Stimulated activated naive CD8-positive, alpha-beta T cell treated with anti-CD3 and anti-CD28 coated beads, Interleukin-15, Interleukin-2, amounts not matched to agents 100 U/mL and 50 U/mL, for 24 hours (primary cell): ENCODE measurements at places on chromosomes 12 and 14.

DNA sequence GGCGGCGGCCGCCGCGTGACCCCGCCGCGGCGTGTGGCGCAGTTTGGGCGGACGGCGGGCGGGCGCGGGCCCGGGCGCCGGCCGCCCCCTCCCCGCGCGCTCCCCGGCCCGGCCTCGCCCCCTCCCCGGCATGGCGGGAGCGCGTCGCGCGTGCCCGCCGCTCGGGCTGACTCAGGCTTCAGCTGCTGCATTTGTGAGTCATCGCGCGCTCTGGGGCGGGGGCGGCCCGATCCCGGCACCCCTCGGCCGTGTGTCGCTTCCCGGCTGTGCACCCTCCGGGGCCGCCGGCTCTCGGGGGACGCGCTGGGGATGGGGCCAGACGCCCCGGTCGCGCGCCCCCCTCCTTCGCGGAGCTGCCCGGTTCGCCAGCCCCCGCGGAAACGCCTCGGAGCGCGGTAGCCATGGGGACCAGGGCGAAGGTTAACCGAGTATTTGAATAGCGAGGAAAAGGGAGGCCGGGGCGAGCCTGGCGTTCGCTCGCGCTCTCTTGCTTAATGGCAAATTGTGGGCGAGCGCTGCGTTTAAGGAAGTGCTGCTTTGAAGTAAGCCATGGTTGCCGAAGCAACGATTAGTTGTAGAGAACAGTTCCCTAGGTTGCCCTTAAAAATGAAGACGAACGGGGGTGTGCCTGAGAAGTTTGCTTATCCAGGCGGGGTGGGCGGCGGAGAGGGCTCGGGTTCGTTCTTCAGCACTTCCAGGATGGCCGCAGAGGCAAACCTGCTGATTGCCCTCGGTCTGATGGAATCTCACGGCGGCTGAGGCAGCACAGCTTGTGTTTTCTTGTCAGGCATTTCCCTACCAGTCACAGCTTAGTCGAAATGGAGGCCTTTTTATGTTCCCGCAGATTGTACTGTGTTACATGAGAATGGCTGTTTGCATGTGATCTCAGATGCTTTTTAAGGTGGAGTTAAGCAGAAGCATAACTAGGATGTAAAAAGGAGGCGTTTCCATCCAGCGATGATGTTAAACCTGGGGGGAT lies 896 bp downstream of the EIF5 start:
- peak; percentile 86 for DNase-seq

- peak; percentile 73 for DNase-seq
These were observed 20.4 kb downstream of the CCDC88C start for GRCh38 chr14:91396959-91397815.

DNA sequence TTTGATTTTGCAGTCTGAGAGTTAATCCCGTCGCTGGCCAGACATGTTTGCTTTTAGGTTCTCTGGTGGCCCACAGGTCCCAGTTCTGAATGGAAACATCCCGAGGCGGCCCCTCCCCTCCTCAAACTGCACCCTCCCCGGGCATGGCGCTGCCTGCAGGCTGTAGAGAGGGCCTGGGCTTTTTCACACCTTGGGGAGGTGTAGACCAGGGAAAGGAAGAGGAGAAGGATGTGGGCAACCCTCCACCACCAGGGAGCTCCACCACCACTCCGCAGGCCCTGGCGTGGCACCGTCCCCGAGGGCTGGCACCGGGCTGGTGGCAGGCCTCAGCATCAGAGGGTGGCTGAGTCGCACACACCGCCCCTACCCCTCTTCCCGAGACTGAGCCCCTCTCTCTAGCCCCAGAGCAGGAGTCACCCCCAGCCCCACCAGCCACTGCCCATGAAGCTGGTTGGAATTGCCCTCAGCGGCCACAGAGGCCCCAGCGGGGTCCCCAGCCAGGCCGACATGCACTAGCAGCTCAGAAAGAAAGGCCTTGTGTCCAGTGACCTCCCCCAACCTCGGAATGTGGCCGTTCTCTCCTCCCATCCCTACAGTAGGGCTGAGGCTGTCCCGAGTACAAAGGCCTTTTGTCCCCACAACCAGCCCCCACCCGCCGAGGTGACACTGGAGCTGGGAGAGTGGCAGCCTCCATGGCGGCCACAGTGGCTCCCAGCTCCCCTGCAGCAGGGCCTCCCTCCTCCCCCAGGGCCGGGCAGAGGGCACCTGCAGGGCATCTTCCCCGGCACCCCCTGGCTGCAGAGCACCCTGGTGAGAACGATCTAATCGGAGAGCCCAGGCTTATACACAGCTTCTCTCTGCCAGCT lies 23.5 kb upstream of the INF2 start:
- peak; percentile 58 for DNase-seq

- no peak for DNase-seq
These were observed 7.4 kb downstream of the GLIPR1L1 start for GRCh38 chr12:75341873-75342272.

DNA sequence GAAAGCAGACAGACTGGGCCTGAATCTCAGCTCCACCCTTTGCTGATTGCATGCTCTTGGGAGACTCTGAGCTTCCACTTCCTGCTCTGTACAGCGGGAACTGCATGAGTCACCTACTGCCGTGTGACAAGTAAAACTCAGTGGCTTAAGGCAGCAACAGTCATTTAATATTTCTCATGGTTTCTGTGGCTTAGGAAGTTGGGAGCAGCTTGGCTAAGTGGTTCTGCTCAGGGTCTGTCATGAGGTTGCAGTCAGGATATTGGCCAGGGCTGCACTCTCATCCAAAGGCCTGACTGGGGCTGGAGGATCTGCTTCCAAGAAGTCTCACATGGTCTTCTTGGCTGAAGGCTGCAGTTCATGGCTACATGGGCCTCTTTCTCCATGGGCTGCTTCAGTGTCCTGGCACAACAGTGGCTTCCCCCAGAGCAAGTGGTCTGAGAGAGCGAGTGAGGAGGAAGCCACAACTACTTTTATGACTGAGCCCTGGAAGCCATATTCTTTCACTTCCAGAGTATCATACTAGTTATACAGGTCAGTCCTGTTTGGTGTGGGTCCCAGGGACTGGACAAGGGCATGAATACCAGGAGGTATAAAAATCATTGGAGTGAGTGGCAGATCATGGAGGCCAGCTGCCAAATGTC lies 49.7 kb downstream of the FAM222A start:
- DNase-seq: no peak
